CD4-positive, alpha-beta memory T cell (primary cell): ENCODE measurements at places on chromosomes 11 and 22.

DNA sequence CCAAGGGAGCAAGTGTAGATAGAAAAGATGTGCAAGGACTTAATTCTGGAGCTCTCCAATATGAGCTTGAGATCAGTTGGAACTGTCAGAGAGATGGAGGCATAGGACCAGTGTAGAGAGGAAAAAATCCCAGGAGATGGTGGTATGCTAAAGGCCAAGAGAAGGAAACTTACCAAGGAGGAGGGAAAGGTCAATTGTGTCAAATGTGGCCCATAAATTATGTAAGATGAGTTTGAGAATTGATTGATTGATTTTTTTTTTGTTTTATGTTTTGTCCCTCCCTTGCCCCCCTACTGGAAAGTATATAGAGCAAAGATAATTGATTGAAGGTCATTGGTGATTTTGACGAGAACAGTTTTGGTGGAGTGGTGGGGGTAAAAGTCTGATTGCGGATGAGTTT is 2.8 kb upstream of the USP2 start:
- DNase-seq = no peak

DNA sequence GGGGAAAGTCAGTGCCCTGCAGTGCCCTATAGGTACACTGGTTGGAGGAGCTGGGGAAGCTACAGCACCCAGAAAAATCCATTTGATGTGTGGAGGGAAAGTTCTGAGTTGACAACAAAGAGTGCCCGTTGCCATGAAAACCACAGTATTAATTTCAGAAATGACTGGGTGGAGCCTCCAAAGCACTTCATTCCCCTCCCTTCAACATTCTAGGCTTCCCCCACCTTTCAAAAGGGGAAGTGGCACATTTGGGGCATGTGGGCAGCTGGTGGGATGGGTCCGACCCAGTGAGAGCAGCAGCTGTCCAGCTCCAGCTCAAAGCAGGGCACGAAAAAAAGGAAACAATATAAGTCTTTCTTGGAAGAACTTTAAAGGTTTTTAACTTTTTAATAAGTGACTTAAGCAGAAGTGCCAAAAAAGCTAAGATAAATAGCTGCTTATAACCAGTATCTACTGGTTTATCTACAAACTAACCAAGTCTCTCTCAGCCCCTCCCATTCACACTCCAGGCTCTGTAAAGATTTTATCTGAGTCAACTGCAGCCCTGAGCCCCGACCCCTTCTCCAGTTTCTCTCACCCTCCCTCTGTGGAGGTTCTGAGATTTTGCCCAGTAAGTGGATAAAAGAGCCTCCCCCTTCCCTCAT is 9.0 kb upstream of the AHNAK start:
- DNase-seq = peak; percentile 88

GRCh38 chr22:47031628-47031915 is 269.1 kb downstream of the TBC1D22A start:
- no peak for DNase-seq

DNA sequence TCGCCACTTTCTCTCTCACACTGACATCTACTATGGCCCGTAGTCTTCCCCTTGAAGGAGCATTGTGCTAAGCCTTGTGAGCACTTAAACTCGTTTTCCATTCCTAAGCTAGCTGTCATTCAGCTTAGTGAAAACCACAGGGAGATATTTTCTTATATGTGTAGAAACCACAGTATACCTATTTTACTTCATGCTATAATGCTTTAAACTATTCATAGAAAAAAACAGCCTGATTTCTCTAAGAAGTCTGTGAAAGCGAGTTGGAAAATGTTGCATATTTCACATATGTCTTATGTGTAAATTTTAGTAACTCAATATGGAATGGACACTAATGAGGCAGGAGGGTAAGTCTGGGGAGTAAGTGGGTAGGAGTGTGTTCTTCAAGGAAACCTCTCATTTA is 194.3 kb upstream of the CTSC start:
- DNase-seq = no peak

DNA sequence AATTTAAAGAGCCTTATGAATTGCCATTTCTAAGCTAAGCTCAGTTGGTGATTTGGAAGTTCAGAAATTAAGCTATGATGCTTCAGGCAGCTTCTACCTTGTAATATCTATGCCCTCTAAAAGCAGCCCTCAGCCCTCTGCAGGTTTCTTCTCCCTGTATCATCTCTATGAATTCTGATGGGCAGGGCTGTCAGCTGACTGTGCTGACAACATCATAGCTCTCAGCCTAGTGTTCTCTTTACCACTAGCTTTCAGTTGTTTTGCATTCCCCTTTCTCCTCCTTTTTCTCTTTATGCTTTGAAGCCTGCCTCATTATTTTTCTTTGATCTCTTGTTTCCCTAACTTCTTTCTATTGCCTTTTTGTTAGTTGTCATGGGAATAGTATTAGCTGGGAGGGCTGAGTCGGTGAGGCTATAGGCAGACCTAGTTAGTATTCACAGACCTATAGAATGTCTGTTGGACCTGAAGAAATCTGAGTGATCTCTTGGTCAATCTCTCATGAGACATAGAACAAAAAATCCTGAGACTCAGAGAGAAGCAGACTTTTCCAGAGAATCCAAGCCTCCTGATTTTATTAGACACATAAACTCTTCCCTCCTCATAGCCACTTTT is 535.4 kb downstream of the RAB38 start:
- DNase-seq = no peak

DNA sequence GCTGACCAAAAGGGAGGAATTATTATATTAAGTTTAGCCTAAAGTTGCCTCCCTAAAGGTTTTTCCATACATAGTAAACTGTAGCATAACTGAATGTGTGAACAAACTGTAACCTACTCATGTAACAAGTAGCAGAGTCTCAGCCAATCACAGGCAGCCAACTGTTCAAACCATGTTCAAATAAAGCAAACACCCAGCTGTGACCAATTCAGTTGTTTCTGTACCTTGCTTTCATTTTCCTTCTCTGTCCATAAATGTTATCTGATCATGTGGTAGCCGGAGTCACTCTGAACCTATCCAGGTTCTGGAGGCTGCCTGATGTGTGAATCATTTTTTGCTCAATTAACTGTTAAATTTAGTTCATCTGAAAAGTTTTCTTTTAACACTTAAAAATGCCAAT is 373.5 kb downstream of the GUCY1A2 start:
- DNase-seq = no peak

DNA sequence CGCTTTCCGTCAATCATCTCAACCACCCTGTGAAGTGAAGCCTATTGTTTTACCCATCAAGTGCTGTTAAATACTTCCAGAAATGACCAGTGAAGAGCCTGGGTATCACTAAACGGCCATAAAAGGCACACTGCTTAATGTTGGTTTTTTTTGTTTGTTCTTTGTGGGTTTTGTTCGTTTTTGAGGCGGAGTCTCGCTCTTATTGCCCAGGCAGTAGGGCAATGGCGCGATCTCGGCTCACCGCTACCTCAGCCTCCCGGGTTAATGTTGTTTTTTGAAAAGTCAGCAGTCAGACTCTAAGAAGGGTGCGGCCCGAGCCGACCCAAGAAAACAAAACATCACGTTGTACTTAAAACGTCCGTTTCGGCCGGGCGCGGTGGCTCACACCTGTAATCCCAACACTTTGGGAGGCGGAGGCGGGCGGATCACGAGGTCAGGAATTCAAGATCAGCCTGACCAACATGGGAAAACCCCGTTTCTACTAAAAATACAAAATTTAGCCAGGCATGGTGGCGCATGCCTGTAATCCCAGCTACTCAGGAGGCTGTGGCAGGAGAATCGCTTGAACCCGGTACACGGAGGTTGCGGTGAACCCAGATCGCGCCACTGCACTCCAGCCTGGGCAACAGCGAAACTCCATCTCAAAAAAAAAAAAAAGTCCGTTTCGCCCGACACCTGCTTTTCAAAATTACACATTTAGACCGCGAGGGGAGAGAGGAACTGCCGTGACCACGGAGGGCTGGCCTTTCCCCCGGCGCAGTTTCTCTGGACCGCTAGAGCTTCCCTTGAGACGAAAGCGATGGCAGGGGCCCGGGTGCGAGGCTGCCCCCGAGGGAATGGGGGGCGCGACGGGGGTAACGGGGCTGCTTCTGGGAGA is 714 bp downstream of the CD59 start:
- DNase-seq = peak; percentile 61

- peak; percentile 5 for DNase-seq
Measured at GRCh38 chr22:22954656-22955055, 67.0 kb downstream of the IGLL5 start.

- no peak for DNase-seq
Measured at GRCh38 chr11:13669544-13670488, 1.3 kb downstream of the FAR1 start.

DNA sequence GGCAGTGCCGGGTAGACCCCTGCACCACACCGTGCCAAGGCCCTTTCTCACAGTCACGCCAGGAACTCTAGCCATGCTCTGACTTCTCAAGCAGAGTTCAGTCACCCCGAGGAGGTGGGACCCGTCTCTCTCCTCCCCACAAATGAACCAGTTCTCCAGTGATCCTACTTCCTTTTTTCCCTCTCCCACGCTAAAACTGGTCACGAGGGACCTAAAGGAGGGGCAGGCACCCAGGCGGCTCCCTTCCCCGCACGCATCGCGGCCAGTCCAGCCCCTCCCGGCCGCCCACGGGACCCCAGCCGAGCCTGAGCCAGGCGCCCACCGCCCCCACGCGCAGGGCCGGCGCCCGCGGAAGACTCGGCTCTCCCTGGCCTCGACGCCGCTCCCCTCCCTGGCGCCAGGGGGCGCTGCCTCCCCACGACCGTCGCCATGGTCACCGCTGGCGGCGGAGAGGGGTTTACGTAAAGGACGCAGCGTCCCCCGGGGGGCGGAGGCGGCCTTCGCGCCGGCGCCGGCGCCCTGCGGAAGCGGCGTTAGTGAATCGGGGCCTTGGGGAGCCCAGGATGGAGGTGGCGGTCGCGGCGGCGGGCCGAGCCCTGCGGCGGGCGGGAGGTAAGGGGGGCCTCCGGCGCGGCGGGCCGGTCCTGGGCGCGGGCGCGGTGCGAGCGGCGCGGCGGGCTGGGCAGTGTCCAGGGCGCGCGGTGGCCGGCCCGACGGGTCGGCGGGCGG is at the start of gene DAGLA:
Gene DAGLA, plus strand, starts transcription at position 499 of the 729 bp plus-strand sequence. CDS start 39,765 bp downstream, outside the sequence.
- peak; percentile 82 for DNase-seq

DNA sequence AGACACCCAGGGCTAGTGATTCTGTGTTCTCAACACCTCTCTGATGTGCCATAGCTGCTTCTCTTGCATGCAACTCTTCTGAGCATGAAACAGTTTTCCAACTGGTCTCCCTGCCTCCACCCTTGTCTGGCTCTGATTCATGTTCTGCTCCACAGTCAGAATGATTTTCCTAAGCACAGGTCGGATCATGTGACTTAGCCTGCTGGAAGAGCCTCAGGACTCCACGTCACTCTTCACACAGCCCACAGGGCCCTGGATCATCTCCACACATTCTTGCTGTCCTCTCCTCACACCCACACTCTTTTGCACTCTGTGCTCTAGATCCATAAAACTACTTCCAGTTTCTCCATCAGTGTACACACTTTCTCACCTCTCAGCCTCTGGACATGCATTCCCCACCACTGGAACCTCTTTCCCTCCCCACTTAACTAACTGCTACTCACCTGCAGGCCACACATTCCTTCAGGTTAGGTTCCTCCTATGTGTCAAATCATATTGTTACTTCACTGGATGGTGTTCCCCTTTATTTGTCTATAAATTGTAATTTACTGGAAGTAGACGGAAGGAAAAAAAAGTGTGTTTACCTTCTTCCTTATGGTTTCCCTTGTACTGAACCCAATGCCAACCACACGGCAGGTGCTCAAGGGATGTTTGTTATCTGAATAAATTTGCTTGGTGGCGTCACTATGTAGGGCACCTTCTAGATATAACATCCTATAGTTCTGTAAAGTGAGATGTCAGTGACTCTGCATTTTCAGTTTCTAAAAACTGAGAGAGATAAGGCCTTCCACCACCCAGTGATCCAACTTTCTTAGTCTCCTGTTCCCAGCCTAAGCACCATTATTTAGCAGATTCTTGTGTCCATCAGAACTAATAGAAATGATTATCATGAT is 133.7 kb downstream of the ETS1 start:
- peak; percentile 35 for DNase-seq

- DNase-seq = no peak
Measured at GRCh38 chr11:57417056-57417455, 9.9 kb downstream of the SLC43A3 start.

GRCh38 chr22:24247564-24248344 is 2.9 kb upstream of the GGT5 start:
- peak; percentile 26 for DNase-seq

DNA sequence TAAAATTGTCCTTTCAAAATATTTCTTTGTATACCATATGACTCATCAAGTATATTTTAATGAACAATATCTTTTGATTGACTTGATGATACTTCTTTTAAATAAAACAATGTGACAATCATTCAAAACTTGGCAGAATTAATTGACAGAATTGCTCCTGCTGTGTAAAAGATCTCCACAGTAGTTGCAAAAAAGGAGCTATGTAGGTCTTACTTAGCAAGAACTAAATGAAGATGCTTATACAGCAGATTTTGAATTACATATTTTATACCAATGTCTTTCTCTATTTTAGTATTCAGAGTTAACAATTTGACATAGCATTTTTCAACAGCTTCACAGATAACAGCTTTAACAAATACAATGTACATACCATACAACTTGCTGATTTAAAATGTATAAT is 144.9 kb downstream of the DYNC2H1 start:
- no peak for DNase-seq

- DNase-seq = no peak
Measured at GRCh38 chr11:58059007-58059350, 28.2 kb downstream of the OR6Q1 start.

- DNase-seq = no peak
Measured at GRCh38 chr22:48210198-48210580, 1447.7 kb downstream of the TBC1D22A start.

DNA sequence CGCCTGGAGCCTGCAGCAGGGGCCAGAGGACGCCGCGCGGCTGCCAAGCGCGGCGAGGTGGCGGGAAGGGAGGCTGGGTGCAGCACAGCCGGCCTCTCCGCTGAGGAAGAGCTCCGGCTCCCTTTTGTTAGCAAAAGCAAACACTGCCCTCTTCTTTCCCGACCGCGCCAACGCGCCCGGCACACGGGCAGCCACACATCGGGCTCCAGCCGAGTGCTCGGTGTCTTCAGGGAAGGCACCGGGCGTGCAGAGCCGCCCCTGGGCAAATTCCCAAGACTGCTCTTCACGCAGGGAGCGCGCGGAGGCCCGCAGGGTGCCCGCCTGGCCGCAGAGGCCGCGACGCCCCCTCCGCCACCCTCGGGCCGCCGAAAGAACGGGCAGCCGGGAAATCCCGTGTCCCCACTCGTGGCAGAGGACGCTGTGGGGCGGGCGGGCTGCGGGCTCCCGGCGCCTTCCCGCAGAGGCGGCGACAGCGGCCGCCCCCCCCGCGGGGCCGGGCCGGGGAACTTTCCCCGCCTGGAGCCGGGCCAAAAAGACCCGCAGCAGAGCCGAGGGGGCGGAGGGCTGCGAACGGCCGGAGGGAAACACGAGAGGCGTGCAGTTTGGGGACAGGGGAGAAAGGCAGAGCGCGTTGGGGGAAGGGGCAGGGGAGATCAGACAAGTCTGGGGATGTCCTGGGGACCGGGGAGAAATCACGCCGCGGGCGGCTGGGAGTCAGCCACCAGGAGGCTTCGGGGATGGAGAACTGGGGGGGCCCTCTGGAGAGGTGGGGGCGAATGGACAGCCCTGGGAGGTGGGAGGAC is 931 bp downstream of the CADM1 start:
- DNase-seq = peak; percentile 16

DNA sequence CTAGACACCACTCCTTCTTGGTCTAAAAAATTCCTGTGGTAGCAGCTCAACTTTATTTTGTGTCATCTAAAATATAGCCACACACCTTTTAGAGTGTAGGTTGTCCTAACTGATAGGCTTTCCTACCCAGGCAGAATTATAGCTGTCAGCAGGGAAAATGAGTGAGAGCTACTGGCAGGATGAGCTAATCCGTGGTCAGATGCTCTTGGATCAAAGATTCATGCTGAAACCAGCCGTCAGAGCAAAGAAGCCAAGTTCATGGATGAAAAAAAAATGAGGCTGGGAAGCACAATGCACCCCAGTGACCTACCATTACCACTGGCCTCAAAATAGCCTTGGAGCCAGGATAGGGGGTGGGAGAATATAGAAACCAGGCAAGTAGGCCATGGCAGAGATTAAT is 113.1 kb upstream of the BLID start:
- no peak for DNase-seq
